ENCODE measurements at places on chromosomes 6 and 20.

DNA sequence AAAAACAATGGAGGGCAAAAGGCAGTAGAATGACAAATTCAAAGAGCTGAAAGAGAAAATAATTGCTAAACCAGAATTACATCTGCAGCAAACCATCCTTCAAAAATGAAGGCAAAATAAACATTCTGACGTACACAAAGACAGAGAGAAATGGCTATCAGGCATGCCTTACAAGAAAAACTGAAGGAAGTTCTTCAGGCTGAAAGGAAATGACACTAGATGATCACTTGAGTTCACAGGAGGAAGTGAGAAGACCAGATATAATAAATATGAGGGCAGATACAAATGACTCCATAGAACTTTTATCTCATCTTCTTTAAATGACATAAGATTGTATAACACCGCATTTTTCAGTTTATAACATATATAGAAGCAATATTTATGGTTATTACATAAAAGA is 30.0 kb downstream of the DZANK1 start:
- no peak for DNase-seq

- DNase-seq: peak; percentile 64
These were observed 24.8 kb upstream of the FOXQ1 start for GRCh38 chr6:1287103-1287591.

- DNase-seq: no peak
These were observed 379.3 kb downstream of the MAFB start for GRCh38 chr20:40309731-40310130.

DNA sequence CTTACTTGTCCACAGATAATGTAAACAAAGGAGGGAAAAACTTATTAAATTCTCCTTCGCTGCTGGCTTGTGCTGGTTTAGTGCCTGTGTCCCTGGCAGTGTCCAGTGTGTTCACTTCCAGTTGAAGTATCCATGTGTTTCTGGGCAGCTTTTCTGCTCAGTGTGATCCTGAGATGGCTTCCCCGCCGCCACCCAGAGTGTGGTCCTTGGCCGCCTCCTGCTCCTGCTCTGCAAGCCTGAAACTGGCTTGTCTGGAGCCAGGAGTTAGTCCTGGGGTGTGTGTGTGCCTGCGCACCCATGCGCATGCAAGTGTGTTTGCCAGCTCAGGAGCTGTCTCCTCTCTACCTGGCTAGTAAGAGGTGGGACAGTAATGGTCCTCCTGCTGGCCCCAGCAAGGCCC is 7.2 kb downstream of the BTBD3 start:
- no peak for DNase-seq

GRCh38 chr20:50358971-50359370 is 151.2 kb upstream of the PTPN1 start:
- no peak for DNase-seq

DNA sequence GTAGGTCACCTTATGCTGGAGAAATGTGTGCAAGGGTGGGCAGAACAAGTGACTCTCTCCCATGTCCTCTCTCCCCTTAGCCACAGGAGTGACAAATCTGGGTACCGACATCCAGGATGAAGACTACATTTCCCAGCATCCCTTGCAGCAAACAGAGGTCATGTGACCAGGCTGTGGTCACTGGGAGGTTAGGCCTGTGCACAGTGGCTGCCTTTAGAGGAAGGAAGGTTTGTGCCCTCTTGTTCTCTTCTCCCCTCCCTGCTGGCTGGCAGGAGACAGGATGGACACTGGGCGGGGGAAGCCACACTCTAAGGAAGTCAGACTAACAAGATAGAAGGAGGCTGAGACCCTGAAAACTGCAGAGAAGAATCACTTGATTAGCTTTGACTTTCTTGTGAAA is 360.2 kb downstream of the PREX1 start:
- no peak for DNase-seq

DNA sequence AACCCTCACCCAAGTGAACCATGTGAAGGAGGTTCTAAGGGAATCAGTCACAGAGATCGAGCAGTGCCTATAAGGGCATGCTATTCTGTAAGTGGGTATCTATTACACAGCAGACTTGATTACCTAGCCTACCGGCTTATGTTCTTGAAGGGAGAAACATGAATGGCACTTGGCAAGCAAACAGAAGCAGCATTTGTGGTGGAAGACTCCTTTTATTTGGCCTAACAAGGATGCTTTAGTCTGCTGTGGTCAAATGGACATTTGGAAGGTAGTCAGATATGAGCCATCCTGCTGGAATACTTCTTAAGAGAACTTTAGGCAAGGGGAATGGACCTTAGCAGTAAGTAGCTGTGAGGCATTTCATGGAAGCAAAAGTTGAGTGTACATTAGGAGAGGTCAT is 126.3 kb downstream of the COL12A1 start:
- DNase-seq: no peak

DNA sequence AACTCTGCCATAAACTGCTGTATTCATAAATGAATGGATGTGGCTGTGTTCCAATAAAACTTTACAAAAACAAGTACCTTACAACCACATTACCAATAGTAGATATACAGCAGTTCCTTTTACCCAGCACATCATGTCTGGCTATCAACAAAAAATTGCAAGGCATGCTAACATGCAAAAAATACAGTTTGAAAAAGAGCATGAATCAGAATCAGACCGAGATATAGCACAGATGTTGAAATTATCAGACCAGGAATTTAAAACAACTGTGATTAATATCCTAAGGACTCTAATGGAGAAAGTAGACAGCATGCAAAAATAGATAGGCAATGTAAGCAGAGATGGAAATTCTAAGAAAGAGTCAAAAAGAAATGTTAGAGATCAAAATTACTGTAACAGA is 8.4 kb upstream of the NUS1 start:
- no peak for DNase-seq

DNA sequence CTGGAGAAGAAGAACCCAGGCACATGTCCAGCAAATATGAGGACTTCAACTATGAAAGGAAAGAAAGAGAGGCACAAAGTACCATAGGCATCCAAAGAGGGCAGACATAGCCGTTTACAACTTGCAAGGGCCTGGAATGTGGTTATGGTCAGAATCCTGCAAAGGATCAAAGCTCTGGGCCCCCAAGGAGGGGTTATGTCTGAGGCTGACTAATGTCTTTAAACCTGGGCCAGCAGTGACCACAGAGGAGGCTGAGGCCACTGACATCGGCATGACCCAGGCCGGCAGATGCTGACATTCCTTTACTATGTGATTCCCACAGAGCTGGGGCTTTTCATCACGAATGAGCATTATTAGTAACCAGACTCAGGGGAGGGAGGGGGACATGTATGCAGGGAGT is 861.1 kb downstream of the DHX35 start:
- DNase-seq: peak; percentile 58

GRCh38 chr20:64099086-64099786 is 8.1 kb downstream of the NPBWR2 start:
- no peak for DNase-seq

DNA sequence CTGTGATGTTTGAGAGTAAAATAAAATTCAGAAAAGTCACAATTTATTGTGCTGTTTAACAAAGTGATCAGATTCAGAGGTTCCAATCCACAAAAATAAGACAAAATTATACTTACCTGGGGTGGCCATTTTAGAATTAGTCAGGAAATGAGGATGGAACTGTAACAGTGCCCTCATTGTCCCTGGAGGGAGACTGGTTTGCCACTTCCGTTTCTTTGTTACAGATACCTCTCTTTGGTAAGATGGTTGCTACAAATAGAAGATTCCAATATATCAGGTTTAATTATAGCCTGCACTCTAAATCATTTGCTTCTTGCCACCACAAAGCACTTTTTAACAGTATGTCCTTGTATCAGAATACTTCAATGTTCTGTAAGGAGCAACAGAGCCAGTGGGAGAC is 95.6 kb downstream of the CTNNBL1 start:
- DNase-seq: no peak

DNA sequence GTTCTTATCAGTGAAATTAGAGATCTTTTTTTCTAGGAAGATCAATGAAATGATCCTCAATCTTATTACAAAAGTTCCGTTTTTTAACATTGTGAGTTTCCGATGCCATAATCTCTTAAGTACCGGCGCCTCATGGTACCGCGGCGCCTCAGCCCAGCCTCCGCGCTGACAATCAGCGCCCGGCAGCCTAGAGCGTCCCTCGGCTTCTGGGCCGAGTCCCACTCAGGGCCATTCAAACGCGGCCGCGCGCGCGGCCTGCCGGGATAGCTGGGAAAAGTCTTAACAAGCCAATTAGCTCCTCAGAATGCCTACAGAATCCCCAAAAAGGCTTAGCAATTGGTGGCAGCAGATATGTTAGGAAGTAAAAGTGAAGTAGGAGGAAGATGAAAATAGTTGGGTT is 204.8 kb downstream of the ADGB start:
- DNase-seq: no peak

- DNase-seq: peak; percentile 16
These were observed 686.7 kb downstream of the COL12A1 start for GRCh38 chr6:74519163-74519562.

DNA sequence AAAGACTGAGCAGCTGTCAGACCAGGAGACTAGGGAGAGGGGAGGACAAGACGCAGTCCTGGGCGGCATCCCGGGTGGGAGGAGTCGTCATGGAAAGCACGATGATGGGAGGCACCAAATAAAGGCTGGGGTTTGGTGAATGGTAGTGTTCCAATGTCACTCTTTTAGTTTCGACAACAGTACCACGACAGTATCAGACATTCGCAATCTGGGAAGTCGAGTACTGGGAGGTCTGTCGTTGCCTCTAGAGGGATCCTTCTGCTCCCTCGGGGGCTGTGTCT is 32.1 kb downstream of the PSMG4 start:
- no peak for DNase-seq

DNA sequence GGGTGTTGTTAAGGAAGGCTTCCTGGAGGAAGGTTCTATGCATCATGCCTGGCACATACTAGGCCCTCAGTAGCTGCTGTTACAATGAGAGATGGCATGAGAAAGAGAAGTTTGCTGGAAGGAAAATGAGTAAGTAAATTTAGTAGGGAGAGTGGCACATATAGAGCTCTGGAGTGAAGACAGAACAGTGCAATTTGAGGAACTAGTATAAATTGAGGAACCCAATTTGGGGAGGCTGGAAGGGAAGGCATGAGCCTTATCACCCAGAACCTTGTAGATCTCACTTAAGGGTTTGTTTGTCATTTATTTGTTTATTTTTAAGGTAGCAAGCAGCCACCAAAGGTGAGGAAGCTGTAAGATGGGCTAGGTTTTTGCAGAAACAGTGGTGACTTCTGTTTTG is 87.1 kb upstream of the SCGN start:
- no peak for DNase-seq

DNA sequence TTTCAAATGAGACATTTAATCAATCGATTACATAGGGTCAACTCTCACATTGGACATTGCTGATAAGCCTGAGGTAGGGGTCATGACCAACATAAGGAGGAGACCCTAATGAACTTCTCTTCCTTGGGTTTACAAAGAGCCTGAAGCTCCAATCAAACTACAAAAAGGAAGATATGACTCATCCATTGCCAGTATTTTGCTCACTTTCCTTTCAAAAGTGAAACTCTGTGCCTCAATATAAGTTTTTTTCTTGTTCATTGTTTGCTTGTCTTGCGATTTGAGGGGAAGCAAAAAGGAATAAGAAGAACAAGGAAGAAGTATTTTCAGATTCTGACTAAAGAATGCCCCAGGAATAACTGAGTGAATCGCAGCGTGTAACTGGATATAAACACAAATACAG is 38.8 kb upstream of the KHDRBS2 start:
- DNase-seq: no peak

DNA sequence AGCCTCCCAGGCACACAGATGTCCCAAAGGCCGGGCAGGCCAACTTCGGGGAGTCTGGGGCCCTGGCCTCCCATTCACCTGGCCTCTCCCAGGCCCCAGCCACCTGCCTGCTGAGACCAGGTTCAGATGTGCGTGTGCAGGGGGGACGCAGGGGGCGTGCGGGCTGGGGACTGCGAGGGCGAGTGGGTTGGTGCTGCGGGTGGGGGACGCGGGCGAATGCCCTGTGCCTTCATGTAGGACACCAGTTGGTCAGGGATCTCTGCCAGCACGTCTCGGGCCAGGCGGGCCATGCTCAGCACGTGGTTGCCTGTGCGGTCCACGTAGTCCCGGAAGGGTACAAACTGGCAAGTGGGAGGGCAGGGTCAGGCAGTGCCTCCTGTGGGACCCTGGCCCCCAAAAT is 44.5 kb downstream of the RAB44 start:
- no peak for DNase-seq

DNA sequence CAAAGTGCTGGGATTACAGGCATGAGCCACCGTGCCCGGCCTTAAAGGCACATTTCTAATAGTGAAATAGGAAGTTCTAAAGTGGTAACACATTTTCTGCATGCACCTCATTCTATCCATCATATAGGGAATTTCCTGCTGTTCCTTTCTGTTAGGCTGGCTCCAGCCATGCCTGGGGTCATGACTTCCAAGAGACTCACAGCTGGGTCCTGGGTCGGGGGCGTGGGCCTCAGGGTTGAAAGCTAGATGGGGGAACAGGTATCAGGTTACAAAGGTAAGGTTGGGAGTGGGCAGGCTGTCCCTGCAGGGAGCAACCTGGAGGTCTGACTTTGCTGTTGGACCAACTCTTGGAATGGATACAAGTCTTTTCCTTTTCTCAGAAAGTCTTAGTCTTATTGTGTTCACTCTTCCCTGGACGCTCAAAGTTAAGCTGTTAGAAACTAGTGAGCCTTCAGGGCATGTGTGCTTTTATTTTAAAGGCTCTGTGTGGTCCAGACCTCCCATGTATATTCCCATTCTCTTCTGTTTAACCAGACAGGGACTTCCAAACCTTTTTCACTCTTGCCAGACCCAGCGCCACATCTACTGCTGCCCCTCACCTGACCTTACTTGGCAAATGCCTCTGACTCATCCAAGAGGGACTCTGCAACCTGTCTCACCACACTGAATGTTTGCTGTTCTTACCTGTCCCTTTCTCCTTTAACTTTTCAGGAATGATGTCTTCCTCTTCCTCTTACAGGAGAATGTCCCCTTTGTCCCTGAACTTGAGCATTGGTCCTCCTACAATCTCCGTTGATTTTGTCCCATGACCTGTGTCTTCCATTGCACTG is 64.4 kb downstream of the TMEM170B start:
- no peak for DNase-seq

DNA sequence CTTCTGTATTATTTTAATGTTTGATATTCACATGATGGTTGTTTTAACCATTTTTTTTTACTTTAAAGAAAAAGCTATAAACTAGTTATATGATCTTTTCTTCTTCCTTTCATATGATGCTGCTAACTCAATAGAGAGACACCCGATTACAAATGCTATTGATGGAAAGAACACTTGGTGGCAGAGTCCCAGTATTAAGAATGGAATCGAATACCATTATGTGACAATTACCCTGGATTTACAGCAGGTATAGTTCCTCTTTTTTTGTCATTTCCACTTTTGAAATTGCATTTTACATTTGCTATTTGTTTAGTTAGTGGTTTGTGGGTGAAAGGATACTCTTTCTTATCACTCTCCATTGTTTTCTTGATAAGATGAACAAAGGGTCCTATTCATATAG is 176.7 kb downstream of the LAMA2 start:
- no peak for DNase-seq

- no peak for DNase-seq
These were observed 28.4 kb downstream of the RNF182 start for GRCh38 chr6:13953061-13953705.

DNA sequence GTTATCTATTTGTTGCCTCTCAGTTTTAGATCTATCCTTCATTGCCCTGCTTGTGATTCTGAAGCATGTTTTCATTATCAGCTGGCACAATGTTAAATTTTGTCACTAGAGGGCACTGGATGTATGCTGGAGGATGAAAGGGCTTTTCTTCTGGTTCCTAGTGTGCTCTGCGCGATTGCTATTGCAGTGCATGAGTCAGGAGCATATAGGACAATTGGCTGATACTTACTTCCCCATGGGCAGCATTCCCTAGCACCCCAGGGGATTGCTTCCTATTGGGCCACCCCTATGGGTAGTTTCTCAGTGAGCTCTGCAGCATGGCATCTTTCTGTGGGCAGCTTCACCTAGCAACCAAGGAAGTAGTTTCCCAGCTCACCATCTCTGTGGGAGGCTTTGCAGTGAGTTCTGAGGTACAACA is 280.3 kb upstream of the SYNCRIP start:
- DNase-seq: peak; percentile 37

All from AG08396 (cell line).